ENCODE measurements at places on chromosomes 1 and 21.

DNA sequence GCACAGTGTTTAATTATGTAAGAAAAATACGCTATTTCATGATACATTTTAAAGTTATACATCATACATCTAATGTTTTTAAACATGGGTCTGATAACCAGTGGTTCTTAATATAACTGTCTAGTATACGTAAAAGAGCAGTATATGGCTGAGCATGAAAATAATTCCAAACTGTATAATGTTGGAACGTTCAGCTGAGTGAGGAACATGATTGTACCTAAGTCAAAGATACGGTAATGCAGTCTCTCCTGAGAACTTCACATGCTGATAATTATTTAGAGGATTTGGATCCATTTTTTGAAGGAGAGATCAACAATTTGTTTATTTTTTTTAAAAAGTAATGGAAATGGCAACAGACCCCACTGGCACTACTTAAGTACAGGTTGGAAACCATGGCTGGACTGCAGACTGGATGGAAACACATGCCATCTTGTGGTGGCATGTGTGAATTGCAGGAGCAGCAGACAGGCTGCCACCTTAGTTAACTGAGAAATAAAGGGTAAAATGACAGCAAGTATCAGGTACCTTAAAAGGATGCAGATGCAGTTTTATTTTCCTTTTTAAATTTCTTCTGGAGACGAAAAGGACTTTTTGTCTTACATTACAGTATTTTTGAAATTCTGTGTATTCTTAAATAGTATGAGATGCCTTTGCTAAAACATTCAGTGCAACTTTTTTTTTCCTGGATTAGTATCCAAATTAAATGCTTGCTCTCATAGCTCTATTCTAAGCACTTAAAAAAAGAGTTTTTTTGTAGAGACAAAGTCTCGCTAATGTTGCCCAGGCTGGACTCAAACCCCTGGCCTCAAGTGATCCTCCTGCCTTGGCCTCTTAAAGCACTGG lies 73.8 kb downstream of the MTR start:
- peak; percentile 69 for DNase-seq

DNA sequence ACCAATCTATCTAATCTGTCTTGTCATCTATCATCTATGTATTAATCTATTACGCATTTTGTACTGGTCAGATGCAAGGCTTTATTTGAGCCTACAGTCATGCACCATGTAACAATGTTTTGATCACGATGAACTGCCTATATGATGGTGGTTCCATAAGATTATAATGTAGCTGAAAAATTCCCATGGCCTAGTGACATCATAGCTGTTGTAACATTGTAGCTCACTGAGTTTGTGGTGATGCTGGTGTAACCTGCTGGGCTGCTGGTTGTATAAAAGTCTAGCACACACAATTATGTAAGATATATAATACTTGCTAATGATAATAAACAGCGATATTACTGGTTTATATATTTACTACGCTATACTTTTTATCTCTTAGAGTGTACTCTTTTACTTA lies 64.8 kb upstream of the IGSF5 start:
- no peak for DNase-seq

DNA sequence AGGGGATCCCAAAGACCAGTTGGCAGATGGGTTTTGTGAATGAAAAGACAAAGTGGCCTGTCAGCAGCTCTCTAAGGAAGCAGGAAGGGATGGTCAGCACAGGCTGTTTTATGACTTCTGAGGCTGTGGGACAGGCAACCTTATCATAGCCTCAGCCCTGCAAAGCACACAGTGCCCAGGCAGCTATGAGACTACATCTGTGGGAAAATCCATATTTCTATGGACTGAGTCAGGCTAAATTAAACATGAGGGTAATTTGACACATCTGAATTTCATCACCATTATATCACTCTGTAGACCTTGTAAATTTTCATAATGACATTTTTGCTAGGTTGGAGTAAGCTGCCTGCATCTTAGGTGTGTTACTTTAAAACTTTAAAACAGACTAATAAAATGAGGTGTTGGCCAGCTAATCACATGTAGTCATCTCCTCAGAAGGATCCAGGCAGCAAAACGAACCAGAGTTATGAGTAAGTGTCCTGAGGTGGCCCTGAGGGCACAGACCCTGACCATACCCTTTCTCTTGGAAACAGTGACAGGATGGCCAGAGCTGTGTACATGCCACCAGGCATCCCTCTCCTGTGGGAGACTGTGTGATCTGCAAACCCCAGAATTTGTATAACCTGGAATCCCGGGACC lies 14.6 kb downstream of the NGF start:
- no peak for DNase-seq

DNA sequence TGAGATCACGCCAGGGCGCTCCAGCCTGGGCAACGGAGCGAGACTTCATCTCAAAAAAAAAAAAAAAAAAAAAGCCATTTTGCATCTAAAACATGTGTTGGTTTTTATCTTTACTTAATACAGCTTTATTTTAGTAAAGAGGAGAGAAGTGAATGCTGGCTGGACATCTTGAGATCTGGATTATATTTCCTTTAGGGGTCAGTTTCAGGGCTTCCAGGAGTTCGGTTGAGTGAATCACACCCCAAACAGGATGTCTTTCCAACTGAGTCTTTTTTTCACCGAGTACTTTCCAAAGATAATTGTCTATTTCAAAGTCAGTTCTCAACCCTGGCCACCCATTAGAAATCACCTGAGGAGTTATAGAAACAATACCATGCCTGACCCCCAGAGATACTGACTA lies 16.6 kb upstream of the IPP start:
- peak; percentile 60 for DNase-seq

GRCh38 chr1:91622616-91623015 lies 122.0 kb downstream of the CDC7 start:
- no peak for DNase-seq

DNA sequence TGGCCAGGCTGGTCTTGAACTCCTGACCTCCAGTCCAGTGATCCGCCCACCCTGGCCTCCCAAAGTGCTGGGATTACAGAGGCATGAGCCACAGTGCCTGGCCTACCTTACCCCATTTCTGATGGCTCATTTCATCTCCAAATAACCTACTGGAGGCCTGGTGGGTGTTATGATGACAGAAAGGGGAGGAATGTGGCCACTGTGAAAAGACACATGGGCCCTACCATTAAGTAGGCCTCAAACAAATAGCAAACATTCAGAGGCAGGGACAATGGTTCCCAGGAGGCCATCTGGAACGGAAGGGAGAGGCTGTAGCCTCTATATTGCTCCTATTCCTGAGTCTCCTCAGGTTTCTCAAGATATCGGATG lies 932 bp upstream of the FCRLA start:
- DNase-seq: no peak

- no peak for DNase-seq
These were observed 797.2 kb upstream of the ADAMTS5 start for GRCh38 chr21:27764056-27764455.

GRCh38 chr21:28437061-28437460 lies 555.6 kb downstream of the LTN1 start:
- no peak for DNase-seq

GRCh38 chr21:46295177-46295770 lies 9.1 kb downstream of the YBEY start:
- no peak for DNase-seq

DNA sequence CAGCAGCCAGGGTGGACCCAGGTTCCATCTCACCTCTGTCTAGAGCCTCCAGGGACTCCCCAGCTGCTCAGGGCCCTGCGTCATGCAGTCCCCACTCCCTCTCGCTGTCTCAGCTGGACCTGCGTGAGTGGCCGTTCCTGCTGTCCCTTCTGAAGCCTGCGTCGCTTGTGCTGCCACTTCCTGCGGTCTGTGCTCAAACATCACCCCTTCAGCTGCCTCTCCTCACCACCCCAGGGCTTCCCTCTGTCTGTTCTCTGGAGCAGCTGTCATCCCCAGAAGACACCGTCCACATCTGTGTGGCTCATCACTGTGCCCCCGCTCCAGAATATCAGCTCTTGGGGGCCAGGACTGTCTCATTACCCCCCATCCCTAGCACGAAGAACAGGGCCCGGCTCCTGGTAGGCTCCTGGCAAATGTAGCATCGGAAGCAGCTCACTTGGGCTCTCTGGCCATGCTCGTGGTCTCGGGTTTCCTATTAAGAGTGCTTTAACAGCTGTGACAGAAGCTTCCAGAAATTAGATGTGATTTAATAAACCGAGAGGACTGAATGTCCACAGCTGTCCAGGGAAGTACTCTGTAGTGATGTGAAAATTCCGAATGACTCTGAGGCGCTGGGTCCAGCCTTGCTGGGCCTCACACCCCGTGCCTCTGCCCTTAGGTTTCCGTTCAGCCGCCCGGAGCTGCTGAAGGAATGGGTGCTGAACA lies 3.3 kb downstream of the THAP3 start:
- DNase-seq: no peak

GRCh38 chr1:178101654-178102053 lies 7.8 kb downstream of the RASAL2 start:
- DNase-seq: no peak

DNA sequence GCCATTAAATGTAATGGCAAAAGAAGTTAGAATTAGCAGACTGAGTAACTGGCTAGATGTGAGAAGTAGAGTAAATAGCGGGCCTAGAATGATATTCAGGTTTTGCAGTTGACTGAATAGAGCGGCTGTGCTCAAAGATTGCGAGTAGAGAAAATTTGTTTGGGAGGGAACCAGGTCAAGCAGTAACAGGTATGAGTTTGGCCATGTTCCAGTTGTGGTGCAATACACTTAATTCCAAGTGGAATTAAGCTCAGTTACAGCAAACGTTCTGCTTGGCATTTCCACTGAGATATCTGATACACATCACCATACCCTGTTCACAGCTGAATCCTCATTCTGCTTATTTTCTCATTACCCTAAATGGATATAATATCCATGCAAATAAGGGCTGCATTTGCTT lies 1382.9 kb downstream of the MRPL39 start:
- DNase-seq: no peak

GRCh38 chr1:90210633-90211491 lies 216.0 kb downstream of the ZNF326 start:
- no peak for DNase-seq

- no peak for DNase-seq
These were observed 90.6 kb downstream of the HIVEP3 start for GRCh38 chr1:41827991-41828570.

- DNase-seq: no peak
These were observed 272.0 kb downstream of the HHIPL2 start for GRCh38 chr1:222275729-222276465.

DNA sequence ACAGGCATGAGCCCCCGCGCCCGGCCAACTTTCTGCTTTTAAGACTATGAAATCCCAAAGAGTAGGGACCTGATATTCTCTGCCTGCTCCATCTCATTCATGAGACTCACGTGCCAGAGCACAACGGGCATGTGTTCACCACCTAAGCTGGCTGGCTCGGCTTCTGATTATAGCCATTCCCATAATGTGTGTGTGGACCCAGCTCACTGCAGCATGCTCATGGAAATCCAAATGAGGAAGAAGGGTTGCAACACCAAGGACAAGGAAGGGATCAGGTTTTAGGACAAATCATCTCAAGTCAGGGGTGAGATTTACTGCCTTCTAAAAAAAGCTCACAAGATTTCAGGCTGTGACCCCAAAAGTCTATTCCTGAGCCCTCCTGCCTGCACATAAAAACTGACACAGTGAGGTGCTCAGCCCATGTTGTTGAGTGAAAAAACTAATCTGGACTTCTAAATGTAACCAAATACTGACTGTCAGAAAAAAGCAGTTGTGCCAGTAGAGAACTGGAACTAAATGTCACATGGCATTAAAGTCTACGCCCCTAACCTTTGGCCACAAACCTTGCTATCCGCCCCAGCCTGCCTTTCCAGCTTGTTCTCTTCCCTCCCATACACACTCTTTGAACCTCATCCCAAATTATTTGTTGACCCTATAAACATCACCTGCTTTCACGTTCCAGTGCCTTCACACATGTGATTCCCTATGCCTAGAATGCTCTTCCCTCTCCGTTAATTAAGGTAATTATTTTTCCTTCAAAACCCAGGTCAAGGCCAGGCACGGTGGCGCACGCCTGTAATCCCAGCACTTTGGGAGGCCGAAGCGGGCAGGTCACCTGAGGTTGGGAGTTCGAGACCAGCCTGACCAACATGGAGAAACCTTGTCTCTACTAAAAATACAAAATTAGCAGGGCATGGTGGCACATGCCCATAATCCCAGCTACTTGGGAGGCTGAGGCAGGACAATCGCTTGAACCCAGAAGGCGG lies 9.1 kb upstream of the COA7 start:
- DNase-seq: no peak

- DNase-seq: no peak
These were observed 77.1 kb downstream of the CLSTN1 start for GRCh38 chr1:9746651-9747050.

DNA sequence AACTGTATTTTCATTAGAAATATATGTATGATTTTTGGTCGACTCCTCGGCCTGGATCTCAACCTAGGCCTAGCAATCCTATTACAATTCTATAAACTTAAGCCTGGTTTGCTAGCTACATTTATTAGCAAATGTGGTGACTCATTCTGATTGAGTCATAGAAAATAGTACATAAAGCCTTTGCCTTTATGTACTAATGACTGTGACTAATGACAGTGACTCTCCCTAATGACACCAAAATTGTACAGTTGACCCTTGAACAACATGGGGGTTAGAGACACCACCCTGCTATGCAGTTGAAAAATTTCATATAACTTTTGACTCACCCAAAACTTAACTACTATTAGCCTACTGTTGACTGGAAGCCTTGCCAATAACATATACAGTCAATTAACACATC lies 78.9 kb downstream of the CLEC20A start:
- peak; percentile 40 for DNase-seq

- DNase-seq: no peak
These were observed 45.5 kb upstream of the RCOR3 start for GRCh38 chr1:211213702-211214101.

DNA sequence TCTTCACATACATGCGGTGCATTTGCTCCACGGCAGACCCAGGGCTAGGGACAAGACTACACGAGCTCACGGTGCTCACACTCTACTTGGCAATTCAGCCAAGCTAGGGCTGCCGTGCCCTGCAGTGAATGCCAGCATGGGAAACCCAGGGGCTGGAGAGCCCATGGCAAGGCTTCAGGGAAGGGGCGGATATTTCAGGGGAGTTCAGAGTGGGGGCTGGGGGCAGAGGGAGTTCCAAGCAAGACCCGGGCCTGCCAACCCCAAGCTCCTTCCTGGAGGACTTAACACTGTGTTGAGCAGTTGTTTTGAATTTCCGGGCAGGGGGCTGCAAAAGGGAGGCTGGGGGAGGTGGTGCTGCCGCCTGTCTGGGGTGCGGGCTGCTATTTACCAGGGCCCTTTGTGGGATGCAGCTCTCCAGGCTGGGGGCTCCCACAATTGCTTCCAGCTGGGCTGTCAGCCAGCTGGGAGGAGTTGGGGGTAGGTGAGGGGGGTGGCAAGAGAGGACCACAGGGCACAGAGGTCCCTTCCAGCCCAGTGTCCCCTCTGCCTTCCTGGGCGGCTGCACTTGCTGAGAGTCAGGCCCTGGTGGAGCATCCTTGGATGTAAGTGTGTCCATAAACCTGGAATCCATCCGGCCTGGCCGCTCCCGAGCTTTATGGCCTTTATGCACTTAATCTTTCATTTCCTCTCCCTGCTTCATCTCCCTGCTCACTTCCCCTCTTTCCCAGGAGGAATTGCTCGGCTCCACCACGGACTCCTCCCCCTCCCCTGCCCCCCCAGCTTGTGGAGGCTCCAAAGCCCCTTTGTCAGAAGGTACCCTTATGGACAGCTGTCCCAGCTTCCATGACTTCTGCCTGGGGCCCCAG lies 55.8 kb upstream of the SSBP3 start:
- DNase-seq: no peak

GRCh38 chr1:75615613-75616435 lies 4.9 kb upstream of the SLC44A5 start:
- DNase-seq: peak; percentile 58
